ENCODE measurements at places on chromosomes 12 and 14.

DNA sequence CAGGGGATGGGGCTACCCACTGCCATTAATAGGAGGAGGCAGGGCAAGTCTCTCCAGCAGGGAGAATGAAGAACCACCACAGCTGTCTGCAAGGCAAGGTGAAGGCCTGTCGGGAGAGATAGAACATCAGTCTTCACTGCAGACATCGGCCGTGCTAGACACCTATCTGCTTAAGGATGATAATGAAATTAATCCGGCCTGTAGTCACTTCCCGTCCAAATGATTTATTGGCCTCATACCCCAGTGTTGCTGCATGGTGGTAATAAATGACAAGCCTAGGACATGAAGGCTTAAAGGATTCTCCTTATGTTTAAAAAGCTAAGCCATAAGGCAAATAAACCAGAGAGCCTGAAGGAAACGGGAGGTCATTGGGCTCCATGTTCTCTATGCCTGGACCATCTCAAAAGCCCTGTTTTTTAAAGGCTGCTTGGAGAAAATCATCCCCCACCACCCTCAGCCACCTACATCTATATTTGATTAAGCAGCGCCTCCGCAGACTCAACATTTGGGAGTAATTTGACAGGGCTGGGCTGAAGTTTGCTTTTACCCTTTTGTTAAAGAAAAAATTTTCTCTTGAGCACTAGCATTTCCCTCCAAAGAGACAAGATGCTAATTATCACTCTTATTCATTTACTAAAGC, 137.7 kb downstream of the PLXNC1 start:
- DNase-seq, result no peak

DNA sequence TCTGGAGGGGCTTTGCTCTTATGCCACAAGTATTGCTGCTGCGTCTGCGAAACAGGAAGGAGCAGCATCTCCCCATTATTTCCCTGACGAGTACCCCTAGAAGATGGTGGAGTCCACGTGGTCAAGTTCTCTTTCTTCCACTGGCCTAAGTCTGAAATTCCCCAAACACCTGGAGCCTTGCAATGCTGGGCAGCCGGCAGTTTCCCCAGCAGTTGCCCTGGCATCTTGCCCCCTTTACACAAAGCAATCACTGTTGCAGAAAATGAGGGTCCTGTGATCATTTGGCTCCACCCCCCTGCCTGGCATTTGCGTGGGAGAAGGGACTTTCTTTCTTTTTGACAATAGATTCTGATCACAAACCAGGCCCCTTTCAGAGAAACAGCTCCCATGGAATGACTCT, 56.9 kb downstream of the FOS start:
- no peak for DNase-seq

DNA sequence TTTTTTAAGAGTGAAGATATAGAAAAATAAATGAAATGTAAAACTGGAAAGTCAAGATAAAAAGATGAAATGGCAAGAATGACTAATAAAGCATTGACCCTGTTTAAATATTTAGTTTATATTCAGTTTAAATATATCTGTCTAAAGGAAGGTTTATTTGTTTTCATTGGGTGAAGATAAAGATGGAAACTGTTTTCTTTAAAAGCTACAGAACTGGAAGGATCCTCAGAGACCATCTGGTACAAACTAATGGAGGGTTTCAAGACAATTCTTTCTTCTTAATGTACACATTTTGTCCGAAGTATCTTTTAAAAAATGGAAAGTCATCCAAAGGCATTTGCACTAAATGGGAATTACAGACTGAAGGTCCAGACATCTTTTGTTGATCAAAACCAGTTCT, 142.6 kb downstream of the EPS8 start:
- no peak for DNase-seq

DNA sequence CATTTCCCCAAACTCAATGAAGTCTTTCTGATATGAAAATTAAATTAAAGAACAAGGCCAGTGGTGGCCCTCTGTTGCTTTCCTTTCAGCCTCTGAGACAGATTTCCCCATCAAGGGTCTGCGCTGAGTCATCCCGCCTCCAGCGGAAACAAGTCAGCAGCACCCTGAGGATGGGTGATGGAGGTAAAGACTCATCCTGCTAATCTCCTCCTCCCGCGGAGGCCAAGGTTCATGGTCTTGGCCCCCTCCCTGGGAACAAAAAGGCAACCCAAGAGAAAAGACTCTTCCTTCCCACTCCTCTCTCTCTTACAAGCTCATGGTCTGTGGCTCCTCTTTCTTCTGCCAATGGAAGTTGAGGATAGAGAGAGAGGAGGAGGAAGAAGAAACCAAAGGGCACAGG, 9.0 kb upstream of the NUMB start:
- DNase-seq, result no peak
